ENCODE measurements at places on chromosomes 7 and 10. TPM values are rescaled to one million over a fixed set of nuclear protein-coding genes. Genes with fewer than 3 reads are reported as not detected.

- DNase-seq: no peak
Measured at GRCh38 chr7:73717991-73718405, 1.5 kb downstream of the STX1A start.

GRCh38 chr7:1856161-1856887 lies 186.2 kb downstream of the ELFN1 start:
- DNase-seq: peak; percentile 36

DNA sequence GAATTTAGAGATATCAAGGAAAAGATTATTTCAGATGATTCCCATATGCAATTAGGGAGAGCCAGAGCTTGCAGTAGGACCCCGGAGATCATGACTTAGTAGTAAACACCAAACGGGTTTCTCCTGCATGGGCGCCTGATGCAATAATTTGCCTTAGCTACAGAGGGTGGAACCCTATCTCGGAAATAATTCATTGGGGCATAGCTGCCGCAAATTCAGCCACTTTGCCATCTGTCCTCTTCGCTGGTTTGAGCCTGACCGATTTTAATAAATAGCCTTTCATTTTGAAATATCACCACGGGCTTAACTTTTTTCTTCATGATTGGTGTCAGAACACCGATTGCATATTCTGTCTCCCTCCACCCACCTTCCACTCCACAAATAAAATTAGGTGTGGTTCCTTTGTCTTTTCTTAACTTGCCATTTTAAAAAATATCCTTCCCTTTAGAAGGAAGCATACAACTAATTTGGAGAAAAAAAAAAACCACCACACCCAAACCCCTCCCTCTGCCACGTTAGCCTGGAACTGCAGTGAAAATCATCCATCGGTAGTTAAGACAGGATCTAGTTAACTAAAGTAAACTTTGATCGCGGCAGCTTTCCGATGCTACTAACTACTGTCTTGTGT lies 1.4 kb downstream of the GARS1 start:
- DNase-seq: peak; percentile 19

TRIM4 gene
- total RNA-seq: 13.7 TPM

DNA sequence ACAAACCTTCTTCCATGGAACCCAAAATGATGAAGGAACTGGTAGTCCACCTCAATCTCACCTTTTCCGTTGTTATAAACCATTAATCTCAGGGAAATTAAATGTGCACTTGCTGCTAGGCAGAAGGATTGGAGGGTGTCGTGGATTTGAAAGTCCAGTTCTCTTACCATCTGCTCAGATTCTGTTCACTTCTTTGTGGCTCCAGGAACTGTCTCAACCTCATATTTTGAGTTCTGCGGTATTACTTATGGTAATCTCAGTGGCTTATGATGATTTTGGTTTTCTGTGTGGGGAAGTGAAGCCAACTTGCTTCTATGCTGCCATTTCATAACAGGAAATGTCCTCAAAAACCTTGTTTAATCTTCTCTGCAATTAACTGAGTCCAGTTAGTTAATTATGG lies 136.4 kb downstream of the CDC14C start:
- no peak for DNase-seq

DNA sequence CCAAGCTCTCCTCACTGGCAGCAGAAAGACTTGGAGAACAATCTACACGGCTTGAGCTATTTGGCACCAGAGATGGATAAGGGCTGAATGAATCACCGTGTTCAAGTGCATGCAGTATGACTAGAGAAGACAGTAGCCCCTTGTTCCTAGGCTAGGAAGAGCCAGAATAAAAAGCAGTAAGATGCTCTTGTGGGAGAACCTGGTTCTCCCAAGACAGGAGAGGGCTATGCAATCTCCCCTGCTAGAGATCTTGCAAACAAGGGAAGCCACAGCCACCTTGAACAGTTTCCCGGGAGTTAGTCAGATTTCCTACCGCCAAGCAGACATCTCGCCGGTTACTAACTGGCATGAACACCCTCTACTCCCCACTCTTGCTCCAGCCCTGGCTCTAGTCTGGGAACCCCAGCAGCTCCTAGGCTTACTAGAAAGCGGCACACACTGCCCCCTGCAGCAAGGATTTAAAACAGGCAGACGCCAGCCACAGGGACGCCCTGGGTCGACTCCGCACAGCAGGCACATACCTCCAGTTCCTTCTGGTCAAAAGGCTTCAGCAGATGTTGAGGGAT lies 107.3 kb downstream of the SMURF1 start:
- peak; percentile 55 for DNase-seq

UCN3 gene
- total RNA-seq: not detected

- DNase-seq: no peak
Measured at GRCh38 chr7:35256256-35257175, 2.6 kb upstream of the TBX20 start.

- no peak for DNase-seq
Measured at GRCh38 chr7:131325179-131325840, 2.4 kb upstream of the MKLN1 start.

LOXL4 gene
- total RNA-seq: 6.1 TPM

CALML5 gene
- not detected for total RNA-seq

DNA sequence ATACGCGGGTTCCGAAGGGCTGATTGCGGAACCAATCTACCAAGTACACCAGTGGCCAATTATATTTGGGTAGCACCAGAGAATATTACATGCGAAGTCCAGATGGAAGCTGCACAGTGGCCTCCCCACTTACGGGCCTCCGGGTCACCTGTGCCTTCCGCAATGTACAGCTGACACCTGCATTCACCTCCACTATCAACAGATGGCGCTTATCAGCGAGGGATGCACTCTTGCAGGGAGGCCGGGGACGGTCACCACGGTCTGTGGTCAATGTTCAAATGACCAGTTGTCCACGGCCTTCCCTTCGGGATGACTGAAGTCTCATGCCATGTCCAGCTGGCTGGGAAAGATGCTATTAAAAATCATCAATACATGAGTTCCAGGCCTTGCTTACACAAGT lies 47.6 kb downstream of the SLIT1 start:
- DNase-seq: no peak

DNA sequence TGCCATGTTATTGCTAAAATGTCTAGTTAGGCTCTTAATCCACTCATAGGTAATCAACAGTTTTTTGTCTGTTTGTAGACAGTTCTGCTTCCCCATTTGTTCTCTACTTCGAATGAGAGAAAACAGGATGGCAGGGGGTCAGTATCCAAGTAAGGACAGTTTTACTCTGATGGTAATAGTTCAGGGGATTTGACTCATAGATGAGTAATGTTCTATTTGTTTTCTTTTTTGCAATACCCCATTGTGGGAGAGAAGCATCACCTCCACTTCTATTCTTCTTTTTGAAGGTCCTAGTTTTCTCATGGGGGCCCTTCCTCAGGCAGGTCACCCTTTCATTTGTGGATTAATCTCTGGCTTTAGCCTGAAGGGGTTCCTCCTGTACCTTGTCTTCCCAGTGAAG lies 13.9 kb downstream of the PCLO start:
- no peak for DNase-seq

UNCX gene
- 106 TPM for total RNA-seq

EIF3B gene
- total RNA-seq: 136 TPM

DNA sequence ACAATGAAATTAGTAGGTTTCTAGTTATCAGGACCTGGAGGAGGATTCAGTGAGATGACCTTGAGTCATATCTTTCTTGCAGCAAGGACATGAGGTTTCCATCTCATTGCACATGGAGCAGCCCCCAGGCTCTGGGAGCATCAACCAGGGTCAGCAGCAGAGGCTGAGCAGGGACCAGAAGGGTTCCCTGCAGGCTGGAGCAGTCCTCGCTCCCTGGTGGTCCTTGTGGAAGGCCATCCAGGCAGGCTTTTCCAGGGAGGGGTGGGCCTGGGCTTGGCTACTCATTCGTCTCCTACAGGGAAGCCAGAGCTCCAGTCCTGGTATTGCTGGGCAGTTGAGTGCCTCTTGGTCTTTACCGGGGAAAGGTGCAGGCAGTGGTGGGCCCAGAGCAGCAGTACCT lies 587.5 kb downstream of the GLRX3 start:
- no peak for DNase-seq

LIPM gene
- total RNA-seq: not detected

DNA sequence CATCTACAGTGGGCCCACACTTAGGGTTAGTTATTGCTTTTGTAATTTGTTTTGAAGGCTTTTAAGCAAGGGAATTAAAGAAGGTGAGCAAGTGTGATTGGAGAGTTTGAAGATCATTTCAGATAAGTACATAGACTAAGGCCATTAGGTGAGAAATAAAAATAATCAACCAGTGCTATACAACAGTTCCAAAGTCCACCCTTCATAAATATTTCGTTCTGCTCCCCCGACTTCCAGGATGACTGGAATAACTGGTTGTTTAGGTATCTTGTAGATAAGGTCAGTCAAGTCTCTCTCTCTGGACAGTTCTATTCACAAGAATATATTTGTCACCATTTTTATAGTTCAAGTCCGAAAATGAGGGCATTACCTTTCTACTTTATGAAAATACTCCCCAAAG lies 98.0 kb upstream of the MBL2 start:
- no peak for DNase-seq

- no peak for DNase-seq
Measured at GRCh38 chr10:73168465-73168803, 515 bp downstream of the FAM149B1 start.

DNA sequence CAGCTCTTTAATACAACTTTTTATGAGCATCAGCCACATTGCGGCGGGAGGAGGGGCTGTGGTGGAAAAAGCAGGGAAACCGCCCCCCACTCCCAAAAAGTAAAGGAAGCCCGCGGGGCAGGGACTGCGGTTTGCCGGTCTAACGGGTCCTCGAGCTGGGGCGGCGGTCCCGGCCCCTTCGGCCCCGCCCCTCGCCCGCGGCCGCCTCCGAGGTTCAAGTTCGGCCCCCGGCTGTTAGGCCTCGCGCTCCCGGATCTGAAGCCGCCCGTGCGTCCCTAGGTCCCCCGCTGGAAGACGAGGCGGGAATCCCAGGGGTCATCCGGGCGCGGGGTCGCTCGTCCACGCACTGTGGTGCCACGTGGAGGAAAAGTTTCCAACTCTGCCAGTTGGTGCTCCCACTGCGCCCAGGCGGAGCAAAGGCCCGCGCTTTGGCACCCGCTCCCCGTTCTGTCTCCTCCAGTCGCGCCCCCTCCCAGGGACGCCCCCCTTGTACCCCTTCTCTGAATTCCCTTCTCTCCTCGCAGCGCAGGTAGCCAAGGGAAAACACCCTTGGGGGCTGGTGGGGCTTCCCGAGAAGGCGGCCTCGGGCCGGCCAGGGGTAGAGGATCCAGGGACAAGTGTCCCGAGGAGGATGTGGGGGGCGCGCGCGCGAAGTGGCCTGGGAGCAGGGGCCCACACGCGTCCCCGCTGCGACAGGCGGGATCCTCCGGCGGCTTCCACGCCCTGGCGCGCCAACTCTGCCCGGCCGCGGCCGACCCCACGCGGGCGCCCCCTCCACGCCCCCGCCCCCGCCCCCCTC lies 798 bp upstream of the AUTS2 start:
- DNase-seq: peak; percentile 65

GRCh38 chr7:113321201-113321600 lies 202.8 kb upstream of the SMIM30 start:
- DNase-seq: no peak

DNA sequence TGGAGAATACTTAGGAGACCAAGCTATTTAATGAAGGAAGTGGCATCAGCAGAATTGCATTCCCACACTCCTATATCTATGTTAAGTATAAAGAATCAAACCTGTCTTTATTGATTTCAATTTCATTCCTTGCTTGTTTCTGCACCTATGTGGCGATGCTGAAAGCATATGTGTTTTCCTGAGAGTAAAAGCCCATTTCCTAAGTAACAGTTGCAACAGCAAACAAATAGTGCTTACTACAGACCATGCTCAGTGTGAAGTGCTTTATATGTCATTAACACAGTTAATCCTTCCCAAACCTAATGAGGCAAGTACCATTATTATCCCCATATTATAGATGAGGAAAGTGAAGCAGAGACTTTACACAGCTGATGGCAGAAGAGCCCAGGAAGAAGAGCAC lies 552.1 kb downstream of the PARD3 start:
- no peak for DNase-seq

GRCh38 chr10:114370199-114370598 lies 34.1 kb downstream of the AFAP1L2 start:
- DNase-seq: no peak

REPIN1 gene
- 146 TPM for total RNA-seq

DNA sequence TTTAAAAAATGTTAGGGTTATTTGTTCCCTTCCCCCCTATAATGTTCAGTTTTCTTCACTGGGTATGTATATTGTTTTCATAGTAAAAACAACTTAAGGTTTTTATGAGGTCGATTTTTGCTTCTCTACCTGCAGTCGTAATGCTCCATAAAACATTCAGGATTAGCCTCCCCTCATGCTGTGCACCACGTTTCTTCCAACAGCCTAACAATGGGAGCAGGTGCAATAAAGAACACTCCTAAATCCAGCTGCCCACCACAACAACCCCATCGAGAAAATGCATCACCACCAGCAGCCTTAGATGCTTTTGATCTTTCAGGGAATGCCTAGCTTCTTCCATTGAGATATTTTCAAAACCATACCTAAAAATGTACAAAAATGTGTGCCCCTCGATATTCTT lies 111.1 kb downstream of the ADAM12 start:
- no peak for DNase-seq

GRCh38 chr10:15795036-15795792 lies 65.1 kb downstream of the MINDY3 start:
- DNase-seq: no peak

DNA sequence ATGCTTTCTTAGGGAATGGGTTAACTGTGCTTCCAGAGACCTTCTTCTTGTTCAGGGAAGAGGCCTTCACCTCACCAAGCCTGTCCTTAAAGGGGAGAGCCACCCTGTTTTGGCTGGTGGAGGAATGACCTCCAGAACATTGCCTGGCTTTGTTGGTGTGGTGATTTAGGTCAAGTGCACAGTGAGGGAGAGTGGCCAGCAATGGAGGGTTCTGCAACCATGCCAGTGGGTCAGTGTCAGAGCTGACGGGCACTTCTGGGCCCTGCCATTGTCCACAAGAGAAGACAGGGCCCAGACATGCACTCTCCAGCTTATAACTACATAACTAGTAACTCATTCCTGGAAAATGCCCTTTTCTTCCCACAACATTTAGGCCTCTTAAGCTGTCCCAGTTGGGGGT lies 238.5 kb upstream of the AKR1E2 start:
- no peak for DNase-seq

NPFFR1 gene
- total RNA-seq: not detected

GRCh38 chr7:132065989-132066603 lies 509.7 kb upstream of the PODXL start:
- no peak for DNase-seq

DNA sequence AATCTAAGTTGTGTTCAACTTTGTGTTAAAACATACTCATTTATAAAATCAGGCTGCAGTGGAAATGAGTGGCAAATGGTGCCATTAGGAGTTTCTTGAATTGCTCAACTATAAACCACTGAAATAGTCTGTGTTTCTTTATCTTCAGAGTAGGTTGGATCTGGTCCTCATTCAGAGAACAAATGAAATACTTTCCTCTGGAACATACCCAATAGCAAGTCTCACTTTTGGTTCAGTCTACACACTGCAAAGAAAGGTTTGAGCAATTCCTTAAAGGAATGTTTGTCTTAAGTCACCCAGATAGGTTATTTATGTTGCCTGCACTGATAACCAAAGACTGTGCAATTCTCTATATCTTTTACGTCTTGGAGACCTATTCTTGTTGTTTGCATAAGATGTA lies 62.5 kb downstream of the ABCB4 start:
- DNase-seq: no peak

ASB10 gene
- not detected for total RNA-seq

DRGX gene
- 65.2 TPM for total RNA-seq

GRCh38 chr10:121053151-121053550 lies 202.0 kb downstream of the WDR11 start:
- no peak for DNase-seq
